Tibial artery (tissue), 4 donors: ENCODE measurements at places on chromosomes 4 and X.

- no peak overlapping the region for H3K4me3 ChIP-seq
- H3K36me3 ChIP-seq: no peaks in the 10 kb centered on the region
- no peaks in the 10 kb centered on the region for H3K27me3 ChIP-seq
- no peak for DNase-seq
- H3K27ac ChIP-seq: no peak overlapping the region
These were observed 1474.6 kb upstream of the TENM3 start for GRCh38 chr4:180768610-180769009.

DNA sequence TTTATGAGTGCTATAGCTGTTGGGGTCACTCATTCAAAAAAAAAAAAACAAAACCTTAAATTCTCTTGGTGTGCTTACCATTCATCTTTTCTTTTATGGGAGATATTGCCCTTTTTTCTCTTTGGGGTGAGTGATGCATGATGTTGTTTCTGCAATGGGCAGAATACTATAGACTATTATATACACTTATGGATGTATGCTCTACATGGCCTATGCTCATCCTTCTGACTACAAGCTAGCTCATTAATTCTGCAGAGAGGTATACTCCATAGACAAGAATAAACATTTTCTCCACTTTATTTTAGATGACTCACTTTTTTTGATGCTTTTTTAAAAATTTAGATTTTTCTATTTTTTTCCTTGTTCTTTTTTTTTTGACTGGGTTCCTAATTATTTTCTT lies 160.3 kb upstream of the ANK2 start:
- no peaks in the 10 kb centered on the region for H3K27me3 ChIP-seq
- no peak overlapping the region for H3K27ac ChIP-seq
- no peak for DNase-seq
- H3K4me3 ChIP-seq: peak overlapping the region; percentile 38
- H3K4me1 ChIP-seq: no peaks in the 10 kb centered on the region

DNA sequence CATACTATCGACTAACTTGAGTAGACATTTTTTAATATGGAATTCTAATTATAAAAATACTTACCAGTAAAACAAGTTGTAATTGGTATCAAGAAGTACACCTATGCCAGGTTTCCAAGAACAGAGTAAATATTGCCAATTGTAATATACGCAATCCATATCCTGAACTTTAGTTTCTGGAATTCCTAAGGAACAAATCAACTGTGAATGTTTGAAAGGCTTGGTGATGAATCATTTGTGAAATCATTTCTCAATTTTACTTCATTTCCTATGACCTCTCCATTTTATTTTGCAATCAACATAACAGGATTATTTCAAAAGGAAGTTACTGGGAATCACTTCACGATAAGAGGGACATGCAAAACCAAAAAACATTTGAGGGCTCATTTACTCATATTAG lies 3.7 kb downstream of the IL13RA2 start:
- no peaks in the 10 kb centered on the region for H3K27me3 ChIP-seq
- no peaks in the 10 kb centered on the region for H3K4me1 ChIP-seq
- H3K4me3 ChIP-seq: no peak overlapping the region
- no peak for DNase-seq
- H3K27ac ChIP-seq: no peak overlapping the region

DNA sequence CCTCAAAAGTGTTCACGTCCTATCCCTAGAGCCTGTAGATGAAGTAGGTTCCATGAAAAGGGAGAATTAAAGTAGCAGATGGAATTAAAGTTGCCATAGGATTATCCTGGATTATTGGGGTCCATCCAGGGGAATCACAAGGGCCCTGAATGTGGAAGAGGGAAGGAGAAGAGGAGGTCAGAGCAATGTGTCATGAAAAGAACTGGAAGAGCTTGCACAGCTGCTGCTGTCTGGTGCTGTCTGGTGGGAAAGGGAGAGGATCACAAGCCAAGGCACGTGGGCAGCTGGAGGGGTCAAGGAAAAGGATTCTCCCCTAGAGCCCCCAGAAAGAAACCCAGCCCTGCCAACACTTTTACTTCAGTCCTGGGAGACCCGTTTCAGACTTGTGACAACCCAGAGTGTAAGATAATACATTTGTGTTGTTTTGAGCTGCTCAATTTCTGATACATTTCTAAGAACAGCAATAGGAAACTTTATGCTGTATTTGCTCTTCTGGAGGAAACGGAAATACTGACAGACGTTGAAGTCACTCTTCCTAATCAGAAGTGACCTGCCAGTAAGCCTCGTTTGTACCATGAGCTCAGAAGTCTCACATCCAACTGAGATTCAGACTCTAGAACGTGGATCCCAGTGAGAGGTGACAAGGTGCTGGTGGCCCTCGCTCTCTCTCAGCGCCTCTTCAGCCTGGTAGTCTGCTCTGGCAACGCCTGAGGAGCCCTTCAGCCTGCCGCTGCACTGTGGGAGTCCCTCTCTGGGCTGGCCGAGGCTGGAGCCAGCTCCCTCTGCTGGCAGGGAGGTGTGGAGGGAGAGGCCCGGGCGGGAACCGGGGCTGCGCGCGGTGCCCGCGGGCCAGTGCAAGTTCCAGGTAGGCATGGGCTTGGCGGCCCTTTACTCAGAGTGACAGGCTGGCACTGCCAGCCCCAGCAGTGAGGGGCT lies 34.7 kb upstream of the ENPP6 start:
- H3K27me3 ChIP-seq: no peaks in the 10 kb centered on the region
- H3K4me3 ChIP-seq: no peak overlapping the region
- H3K36me3 ChIP-seq: no peaks in the 10 kb centered on the region
- H3K27ac ChIP-seq: no peak overlapping the region

- H3K27me3 ChIP-seq: no peaks in the 10 kb centered on the region
- no peak for DNase-seq
- H3K27ac ChIP-seq: no peak overlapping the region
- H3K36me3 ChIP-seq: no peaks in the 10 kb centered on the region
- H3K4me1 ChIP-seq: peaks cover 4% of the 10 kb centered on the region
These were observed 902.7 kb upstream of the EPHA5 start for GRCh38 chr4:66572949-66573348.

GRCh38 chrX:150913511-150913910 lies 15.0 kb upstream of the CD99L2 start:
- no peak overlapping the region for H3K4me3 ChIP-seq
- H3K36me3 ChIP-seq: no peaks in the 10 kb centered on the region
- DNase-seq: no peak
- no peaks in the 10 kb centered on the region for H3K4me1 ChIP-seq
- no peak overlapping the region for H3K27ac ChIP-seq

GRCh38 chrX:96432647-96433046 lies 252.0 kb upstream of the DIAPH2 start:
- DNase-seq: no peak
- H3K27me3 ChIP-seq: no peaks in the 10 kb centered on the region
- H3K4me1 ChIP-seq: peaks cover 3% of the 10 kb centered on the region
- no peaks in the 10 kb centered on the region for H3K36me3 ChIP-seq
- no peak overlapping the region for H3K4me3 ChIP-seq

- no peak overlapping the region for H3K4me3 ChIP-seq
- DNase-seq: no peak
- H3K4me1 ChIP-seq: no peaks in the 10 kb centered on the region
These were observed 59.5 kb downstream of the CLDN22 start for GRCh38 chr4:183260491-183261151.

DNA sequence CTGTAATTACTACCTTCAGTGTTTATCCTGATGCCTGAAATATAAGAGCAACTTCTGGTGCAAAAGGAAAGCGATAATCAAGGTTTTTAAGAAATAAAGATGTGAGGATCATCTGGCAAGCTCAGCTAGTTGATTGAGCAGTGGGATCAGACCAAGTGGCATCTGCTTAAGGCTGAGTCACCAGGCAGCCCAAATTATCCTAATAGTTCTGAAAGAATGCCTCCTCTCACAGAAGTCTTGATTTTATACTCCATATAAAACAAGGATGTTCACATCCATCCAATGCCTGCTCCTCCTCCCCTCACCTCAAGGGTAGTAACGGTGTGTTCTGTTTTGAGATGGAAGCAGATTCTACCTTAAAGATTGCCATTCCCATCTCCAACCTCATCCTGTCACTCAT lies 134.5 kb upstream of the RASGEF1B start:
- H3K27me3 ChIP-seq: no peaks in the 10 kb centered on the region
- DNase-seq: no peak
- no peaks in the 10 kb centered on the region for H3K4me1 ChIP-seq
- no peak overlapping the region for H3K4me3 ChIP-seq
- no peak overlapping the region for H3K27ac ChIP-seq

GRCh38 chr4:135319685-135320084 lies 1118.1 kb upstream of the PABPC4L start:
- no peaks in the 10 kb centered on the region for H3K4me1 ChIP-seq
- no peak for DNase-seq
- H3K36me3 ChIP-seq: no peaks in the 10 kb centered on the region
- no peak overlapping the region for H3K27ac ChIP-seq
- H3K4me3 ChIP-seq: no peak overlapping the region

GRCh38 chr4:107913283-107913899 lies 18.0 kb upstream of the CYP2U1 start:
- no peaks in the 10 kb centered on the region for H3K27me3 ChIP-seq
- H3K4me3 ChIP-seq: no peak overlapping the region

DNA sequence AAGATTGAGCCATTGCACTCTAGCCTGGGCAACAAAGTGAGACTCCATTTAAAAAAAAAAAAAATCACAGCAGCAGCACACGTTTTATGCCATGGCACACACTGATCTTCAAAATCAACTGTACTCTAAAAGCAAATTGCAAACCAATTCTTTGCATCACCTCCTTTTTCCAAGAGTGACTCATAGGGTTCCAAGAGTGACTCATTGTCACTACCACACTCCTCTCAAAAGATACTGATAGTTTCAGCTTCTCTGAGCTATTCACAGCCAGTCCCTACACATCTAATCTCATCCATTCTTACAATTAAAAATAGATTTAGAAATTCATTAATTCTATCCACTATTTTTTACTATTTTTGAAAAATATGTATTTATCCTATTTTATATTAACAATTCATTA lies 1494.9 kb upstream of the AGA start:
- no peaks in the 10 kb centered on the region for H3K27me3 ChIP-seq
- H3K36me3 ChIP-seq: no peaks in the 10 kb centered on the region
- no peak overlapping the region for H3K4me3 ChIP-seq
- H3K4me1 ChIP-seq: no peaks in the 10 kb centered on the region
- no peak overlapping the region for H3K27ac ChIP-seq

- no peaks in the 10 kb centered on the region for H3K27me3 ChIP-seq
- no peaks in the 10 kb centered on the region for H3K4me1 ChIP-seq
- no peaks in the 10 kb centered on the region for H3K36me3 ChIP-seq
These were observed 258.3 kb upstream of the GABRA2 start for GRCh38 chr4:46648088-46648744.

- H3K4me3 ChIP-seq: no peak overlapping the region
- no peak for DNase-seq
- H3K4me1 ChIP-seq: no peaks in the 10 kb centered on the region
- H3K36me3 ChIP-seq: no peaks in the 10 kb centered on the region
- H3K27ac ChIP-seq: no peak overlapping the region
These were observed 8.1 kb downstream of the FOXP3 start for GRCh38 chrX:49256268-49256995.

GRCh38 chrX:154430916-154431315 lies 2.4 kb downstream of the ATP6AP1 start:
- DNase-seq: no peak
- H3K4me3 ChIP-seq: no peak overlapping the region
- peaks cover 40% of the 10 kb centered on the region for H3K36me3 ChIP-seq
- H3K27me3 ChIP-seq: no peaks in the 10 kb centered on the region
- H3K27ac ChIP-seq: no peak overlapping the region

GRCh38 chr4:613126-613525 lies 12.2 kb upstream of the PDE6B start:
- H3K36me3 ChIP-seq: no peaks in the 10 kb centered on the region
- no peak overlapping the region for H3K4me3 ChIP-seq
- H3K27ac ChIP-seq: no peak overlapping the region
- DNase-seq: no peak
- H3K27me3 ChIP-seq: no peaks in the 10 kb centered on the region

DNA sequence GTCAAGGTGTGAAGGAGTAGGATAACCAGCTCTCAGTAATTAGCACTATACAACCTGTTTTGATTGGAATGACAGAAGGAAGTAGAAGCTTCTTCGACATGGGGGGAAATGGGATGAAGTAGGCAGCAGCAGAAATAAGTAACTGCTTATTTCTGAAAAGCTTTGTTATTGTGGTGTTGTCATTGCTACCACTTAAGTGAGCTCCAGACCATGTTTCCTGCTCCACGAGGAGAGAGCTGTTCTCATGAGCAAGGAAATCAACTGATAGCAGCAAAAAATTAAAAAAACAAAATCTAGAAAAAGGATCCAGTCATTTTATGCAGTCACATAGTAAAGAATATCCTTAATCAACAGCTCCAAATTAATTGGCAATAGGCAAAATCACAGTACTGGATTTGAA lies 106.1 kb upstream of the TLL1 start:
- H3K27me3 ChIP-seq: no peaks in the 10 kb centered on the region
- no peak for DNase-seq
- H3K4me3 ChIP-seq: no peak overlapping the region
- H3K4me1 ChIP-seq: no peaks in the 10 kb centered on the region
- H3K27ac ChIP-seq: no peak overlapping the region

GRCh38 chrX:107700790-107701189 lies 72.5 kb downstream of the PRPS1 start:
- no peaks in the 10 kb centered on the region for H3K27me3 ChIP-seq
- DNase-seq: no peak
- no peaks in the 10 kb centered on the region for H3K4me1 ChIP-seq

GRCh38 chr4:80225595-80225994 lies 28.3 kb downstream of the PRDM8 start:
- H3K27me3 ChIP-seq: no peaks in the 10 kb centered on the region
- no peaks in the 10 kb centered on the region for H3K36me3 ChIP-seq
- no peak overlapping the region for H3K27ac ChIP-seq
- no peak overlapping the region for H3K4me3 ChIP-seq
- no peak for DNase-seq

GRCh38 chr4:121656269-121656641 lies 40.5 kb downstream of the ANXA5 start:
- no peaks in the 10 kb centered on the region for H3K27me3 ChIP-seq
- H3K27ac ChIP-seq: no peak overlapping the region
- no peak overlapping the region for H3K4me3 ChIP-seq
- H3K4me1 ChIP-seq: peaks cover 11% of the 10 kb centered on the region
- peak; percentile 51 for DNase-seq

GRCh38 chrX:123408821-123409737 lies 225.0 kb downstream of the GRIA3 start:
- peak overlapping the region; percentile 65 for H3K27ac ChIP-seq
- H3K36me3 ChIP-seq: no peaks in the 10 kb centered on the region
- H3K4me1 ChIP-seq: no peaks in the 10 kb centered on the region
- no peak for DNase-seq
- H3K27me3 ChIP-seq: no peaks in the 10 kb centered on the region
- no peak overlapping the region for H3K4me3 ChIP-seq

DNA sequence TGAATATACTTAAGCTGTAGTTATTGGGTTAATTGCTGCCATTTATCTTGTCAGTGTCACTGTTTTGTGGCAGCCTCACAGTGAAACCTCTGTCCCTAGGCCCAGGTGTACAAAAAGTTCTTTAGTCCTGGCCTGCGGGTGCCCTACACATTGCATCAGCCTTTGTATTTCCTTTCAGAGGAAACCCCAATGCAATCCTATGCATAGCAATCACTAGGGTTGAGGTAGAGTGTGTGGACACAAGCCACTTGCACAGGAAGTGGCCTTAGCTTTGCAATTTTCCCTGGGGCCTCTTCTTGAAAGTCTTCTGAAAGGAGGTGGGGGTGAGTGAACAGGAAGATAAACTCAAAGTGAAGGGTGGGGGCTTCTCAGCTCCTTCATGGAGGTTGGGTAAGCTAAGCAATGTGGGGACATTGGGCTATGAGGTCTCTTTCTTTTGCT lies 27.8 kb downstream of the VSIG4 start:
- no peak for DNase-seq
- no peaks in the 10 kb centered on the region for H3K36me3 ChIP-seq
- H3K27me3 ChIP-seq: no peaks in the 10 kb centered on the region
- H3K27ac ChIP-seq: no peak overlapping the region

- H3K4me1 ChIP-seq: no peaks in the 10 kb centered on the region
- DNase-seq: no peak
- H3K27me3 ChIP-seq: no peaks in the 10 kb centered on the region
- no peak overlapping the region for H3K27ac ChIP-seq
- H3K36me3 ChIP-seq: no peaks in the 10 kb centered on the region
- no peak overlapping the region for H3K4me3 ChIP-seq
These were observed 19.6 kb upstream of the CHM start for GRCh38 chrX:86066998-86067397.
